COLO829 (cell line): ENCODE measurements at places on chromosomes 1 and 21.
A peak's percentile ranks its signal among the peaks of the same experiment; 100 is the strongest.

DNA sequence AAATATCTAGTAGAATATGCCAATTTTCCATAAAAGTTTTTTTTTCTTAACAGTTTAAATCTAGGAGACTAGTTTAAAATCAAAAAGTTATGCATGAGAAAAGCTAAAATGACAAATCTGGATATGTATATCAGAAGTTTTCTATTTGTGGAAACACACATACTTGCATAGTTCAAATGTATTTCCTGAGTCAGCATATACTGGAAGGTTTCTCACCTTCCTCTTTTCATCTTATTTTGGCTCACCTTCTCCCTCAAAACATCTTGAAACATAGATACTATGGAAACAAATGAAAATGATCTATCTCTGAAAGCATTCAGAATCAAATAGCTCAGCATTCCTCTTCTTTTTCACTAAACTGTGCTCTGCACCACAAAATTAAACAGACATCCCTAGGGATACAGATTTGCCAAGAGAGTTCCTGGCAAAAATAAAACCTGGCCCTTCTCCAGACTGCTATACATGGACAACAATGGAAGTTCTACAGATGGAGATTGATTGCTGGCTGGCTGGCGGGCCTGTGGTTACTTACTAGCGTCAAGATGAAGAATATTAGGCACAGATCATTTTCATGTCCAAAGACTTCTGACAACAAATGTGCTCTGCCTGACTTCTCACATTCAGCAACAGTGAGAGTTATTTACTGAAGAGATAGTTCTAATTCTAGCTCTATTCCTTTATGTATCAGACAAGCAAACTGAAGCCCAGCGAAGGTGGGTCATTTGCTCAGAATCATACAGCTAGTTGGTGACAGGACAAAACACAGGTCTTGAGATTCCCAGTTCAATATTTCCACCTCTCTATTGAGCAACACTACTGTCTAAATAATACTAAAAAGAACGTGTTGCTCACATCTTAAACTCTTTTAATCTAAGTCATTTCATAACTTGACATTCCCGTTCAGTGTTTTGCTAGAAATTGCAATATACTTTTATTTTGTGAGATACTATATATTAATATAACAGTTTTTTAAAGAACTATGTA lies 26.6 kb downstream of the DIPK1A start:
- peak; percentile 49 for DNase-seq

DNA sequence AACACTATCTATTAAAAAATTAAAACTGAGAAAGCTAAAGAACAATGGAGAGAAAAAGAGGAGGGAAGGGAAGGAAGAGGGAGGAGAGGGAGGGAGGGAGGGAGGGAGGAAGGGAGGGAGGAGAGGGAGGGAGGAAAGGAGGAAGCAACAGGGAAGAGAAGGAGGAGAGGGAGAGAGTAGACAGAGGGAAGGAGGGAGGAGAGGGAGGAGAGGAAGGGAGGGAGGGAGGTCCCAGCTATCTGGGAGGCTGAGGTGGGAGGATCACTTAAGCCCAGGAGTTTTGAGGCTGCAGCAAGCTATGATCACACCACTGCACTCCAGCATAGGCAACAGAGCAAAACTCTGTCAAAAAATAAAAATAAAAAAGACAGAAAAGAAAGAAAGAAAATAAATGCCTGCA lies 16.5 kb downstream of the ZBTB17 start:
- DNase-seq = no peak

DNA sequence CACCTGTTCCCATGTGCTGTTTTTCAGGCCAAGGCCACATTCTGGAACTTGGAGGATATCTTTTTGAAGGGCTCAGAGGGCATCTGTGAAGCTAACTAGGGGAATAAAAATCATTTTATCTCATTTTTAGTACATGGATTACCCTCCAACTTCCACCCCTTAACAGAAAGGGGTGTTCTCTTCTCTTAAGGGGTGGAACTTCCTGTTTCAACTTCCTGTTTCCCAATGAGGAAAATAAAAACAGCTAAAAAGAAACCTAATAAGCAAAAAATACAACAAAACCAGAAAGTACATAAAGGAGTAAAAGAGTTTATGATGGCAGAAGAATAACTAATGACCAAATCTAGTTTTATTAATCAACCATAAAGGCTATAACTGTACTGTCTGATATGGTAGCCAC lies 24.8 kb upstream of the SLC22A15 start:
- DNase-seq = no peak

DNA sequence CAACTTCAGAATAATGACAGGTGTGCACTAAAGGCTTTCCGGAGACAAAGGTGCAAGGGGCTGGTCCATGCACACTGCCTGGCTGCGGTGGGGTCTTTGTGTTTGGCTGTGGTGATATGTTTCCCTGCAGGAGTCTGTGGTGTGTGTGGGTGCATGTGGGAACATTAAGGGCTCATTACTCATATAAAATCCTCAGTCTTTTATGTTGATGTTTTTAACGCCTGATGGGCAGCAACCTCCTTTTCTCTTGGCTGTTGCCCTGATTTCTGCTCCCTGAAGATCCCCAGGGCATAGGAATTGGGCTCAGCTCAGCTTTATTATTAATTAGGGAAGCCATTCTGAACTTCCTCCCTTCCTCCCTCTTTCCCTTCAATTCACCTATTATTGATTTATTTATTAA lies 67.6 kb upstream of the SPAG17 start:
- no peak for DNase-seq

DNA sequence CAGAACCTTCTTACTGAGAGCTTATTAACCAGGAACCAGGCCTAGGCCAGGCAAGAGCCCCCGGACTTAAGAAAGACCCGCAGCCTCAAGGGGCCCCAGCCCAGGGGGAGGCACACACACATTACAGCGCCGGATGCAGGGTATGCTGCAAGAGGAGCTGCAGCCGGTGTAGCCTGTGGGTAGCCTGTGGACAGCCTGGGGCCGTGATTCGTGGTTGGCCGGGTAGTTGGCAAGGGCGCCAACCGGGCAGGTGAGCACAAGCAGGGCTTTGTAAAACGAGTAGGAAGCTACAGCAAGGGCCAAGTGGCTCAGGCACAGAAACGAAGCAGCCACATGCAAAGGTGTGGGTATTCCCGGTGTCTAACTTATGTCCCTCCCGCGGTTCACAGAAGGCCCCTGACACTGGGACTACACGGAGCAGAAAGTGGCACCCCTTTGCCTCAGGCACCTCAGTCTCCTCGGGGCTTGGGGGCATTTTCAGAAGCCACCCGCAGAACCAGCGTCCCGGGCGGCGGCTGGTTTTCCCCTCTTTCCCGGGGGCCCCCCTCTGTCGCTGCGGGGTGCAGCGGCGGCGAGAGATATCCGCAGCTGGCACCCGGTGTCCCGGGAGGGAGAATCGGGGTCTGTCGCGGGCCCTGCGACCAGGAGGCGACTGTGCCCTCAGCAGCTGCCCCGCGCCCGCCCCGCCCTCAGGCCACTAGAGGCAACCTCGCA lies 40.8 kb downstream of the KIAA1614 start:
- no peak for DNase-seq

DNA sequence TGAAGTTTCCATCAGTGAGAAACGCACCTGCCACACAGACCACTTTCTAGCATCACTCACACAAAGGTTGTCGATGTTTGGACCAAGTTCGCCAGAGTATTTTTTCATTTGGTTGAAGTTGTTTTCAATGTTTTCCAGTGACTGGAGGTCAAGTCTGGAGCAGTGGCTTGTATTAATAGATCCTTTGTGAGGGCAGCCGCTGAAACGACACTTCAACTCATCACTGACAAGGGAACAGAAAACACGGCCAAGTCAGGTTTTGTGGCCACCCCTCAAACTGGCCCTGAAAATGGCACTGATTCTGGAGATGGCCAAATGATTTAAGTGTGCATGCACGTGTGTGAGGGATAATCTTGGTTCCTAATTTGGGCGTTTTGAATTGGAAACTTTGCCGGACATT lies 675.6 kb downstream of the SMYD3 start:
- no peak for DNase-seq

GRCh38 chr1:101290922-101291561 lies 54.2 kb downstream of the S1PR1 start:
- no peak for DNase-seq

DNA sequence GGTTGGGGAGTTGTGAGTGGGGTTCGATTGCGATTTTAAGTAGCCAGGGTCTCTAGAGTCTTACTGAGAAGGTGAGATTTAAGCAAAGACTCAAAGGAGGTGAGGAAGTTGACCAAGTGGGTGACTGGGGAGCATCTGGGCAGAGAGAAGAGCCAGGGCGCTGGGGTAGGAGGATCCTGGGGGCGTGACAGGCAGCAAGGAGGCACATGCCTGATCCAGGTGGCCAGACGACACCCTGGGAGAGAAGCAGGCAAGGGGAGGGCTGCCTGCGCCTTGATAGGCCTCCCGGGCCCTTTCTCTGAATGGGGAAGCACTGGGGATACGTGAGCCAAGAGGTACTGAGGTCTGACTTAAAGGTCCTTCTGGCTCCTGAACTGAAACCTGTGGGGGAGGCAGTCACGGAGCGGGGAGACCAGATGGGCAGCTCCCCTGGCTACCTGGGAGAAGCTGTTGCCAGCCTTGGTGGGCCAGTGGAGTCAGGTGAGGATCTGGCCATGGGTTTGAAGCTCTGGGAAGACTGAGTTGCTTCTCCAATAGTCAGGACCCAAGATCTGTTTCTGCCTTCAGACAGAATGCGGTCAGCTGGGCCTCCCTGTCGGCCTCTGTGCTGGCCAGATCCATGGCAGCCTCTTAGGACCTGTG lies 5.4 kb downstream of the ZBTB48 start:
- no peak for DNase-seq

- peak; percentile 36 for DNase-seq
These were observed 15.4 kb downstream of the PKP1 start for GRCh38 chr1:201298396-201299381.

- DNase-seq = no peak
These were observed 173.2 kb upstream of the ATP1B1 start for GRCh38 chr1:168933141-168933805.

- DNase-seq = peak; percentile 8
These were observed 488.2 kb upstream of the PTBP2 start for GRCh38 chr1:96233422-96233821.

DNA sequence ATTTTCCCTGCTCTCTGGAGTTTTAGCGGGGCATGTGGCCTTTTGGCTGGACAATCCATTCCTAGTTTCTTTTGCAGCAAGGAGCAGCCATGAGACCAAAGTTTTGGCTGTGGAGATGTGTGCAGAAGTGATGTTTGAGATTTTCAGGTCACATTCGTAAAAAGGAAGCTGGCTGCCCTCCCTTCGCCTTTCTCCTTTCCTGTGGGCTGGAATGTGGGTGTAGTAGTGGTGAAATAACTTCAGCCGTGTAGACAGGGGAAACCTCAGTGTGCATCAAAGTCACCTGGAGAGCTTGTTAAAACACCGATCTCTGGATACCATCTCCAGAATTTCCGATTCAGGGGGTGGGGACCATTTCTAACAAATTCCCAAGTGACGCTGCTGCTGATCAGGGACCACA lies 5.3 kb upstream of the GPR88 start:
- DNase-seq = no peak

GRCh38 chr21:33069994-33070743 lies at the start of gene OLIG1:
Gene OLIG1 (plus strand): TSS chr21:33070141. CDS start chr21:33070247, 106 bp downstream.
- no peak for DNase-seq

- DNase-seq = no peak
These were observed 77.7 kb upstream of the C1orf87 start for GRCh38 chr1:60151311-60151710.

DNA sequence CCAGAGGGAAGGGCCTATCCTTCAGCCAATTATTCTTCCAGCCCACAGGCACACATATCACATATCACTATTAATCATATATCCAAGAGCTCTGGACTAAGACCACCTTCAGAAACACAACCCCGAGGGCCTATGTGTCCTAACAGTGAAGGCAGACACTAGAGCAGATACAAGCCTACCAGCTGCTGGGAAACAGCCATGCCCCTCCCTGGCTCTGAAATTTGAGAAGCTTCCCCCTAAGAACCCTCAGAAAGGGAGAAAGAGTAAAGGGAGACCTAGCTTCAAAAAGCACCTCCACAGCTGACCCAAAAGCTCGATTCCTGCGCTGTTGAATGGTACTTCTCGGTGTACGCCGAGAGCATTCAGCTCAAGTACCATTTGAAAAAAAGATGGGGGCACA lies 17.4 kb downstream of the CNN3 start:
- DNase-seq = no peak

DNA sequence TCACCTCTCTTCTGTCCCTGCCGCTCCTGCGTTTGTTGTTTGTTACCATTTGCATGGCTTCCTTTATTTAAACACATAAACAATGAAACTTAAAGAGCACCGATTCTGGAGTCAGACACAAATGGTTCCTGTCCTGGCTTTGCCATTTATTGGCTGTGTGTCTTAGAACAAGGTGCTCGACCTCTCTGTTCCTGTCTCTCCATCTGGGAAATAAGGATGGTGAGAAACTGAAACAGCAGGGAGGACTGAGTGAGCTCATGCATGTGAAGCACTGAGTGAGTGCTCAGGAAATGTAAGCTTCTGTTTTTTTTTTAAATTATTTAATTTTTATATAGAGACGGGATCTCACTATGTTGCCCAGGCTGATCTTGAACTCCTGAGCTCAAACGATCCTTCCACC lies 148.2 kb upstream of the WNT4 start:
- DNase-seq = no peak

- no peak for DNase-seq
These were observed 5.7 kb upstream of the ARHGEF19 start for GRCh38 chr1:16218014-16218673.

DNA sequence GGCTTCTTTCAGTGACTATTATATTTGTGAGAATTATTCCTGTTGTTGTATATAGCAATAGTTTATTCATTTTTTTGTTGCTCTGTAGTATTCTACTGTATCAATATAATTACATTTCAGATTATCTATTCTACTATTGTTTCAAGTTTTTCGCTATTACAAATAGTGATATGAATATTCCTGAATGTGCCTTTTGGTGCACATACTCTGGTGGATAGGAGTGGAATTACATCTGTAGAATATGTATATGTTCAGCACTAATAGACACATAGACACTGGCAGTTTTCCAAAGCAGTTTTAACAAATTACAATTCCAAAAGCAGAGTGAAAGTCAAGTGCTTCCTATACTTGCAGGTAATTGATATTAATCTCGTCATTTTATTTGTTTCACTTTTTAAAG lies 696.2 kb upstream of the PRMT6 start:
- peak; percentile 0 for DNase-seq

- no peak for DNase-seq
These were observed 113.1 kb downstream of the OLFML2B start for GRCh38 chr1:161910604-161911003.

DNA sequence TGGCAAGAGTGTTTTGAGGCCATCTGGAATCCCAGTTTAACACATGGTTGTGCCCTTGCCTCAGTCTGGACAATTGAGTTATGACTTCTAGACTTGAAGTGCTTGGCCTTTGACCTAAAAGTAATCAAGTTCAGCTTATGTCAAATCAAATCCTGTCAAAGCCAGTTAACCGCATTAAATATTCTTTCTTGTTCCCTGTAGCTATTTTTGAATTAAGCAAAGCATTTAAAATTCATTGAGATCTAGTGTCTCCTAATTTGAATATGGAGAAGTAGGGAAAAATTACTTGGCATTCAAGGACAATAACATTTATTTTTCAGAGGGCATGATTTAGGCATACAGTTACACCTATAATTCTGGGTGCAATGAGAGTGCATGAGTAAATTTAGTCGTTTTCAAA lies 32.1 kb downstream of the MDM4 start:
- no peak for DNase-seq
